SJSA1 (cell line): ENCODE measurements at places on chromosomes 5 and 9. TPM values are rescaled to one million over a fixed set of nuclear protein-coding genes. Genes with fewer than 3 reads are reported as not detected.

DNA sequence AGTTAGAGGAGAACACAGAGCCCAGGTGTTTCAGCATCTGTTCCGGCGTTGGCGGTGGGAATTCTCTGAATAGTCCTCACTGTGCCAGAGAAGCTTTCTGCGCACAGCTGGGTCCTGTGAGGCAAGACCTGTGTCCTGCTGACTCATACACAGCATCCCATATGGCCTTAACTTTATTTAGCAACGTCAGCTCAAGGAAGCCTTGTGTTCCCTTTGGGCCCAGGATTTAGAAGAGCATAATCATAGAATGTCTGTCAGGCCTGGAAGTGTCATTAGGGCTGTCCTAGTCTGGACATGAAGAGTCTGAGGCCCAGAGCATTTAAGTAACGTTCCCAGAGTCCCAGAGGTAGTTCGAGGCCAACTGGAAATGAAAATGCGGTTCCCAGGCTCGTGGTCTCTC, 188.6 kb upstream of the DMRT1 start:
- no peak for DNase-seq
- H3K36me3 ChIP-seq = no peaks in the 10 kb centered on the region
- no peaks in the 10 kb centered on the region for H3K27me3 ChIP-seq
- H3K27ac ChIP-seq = no peak overlapping the region

DNA sequence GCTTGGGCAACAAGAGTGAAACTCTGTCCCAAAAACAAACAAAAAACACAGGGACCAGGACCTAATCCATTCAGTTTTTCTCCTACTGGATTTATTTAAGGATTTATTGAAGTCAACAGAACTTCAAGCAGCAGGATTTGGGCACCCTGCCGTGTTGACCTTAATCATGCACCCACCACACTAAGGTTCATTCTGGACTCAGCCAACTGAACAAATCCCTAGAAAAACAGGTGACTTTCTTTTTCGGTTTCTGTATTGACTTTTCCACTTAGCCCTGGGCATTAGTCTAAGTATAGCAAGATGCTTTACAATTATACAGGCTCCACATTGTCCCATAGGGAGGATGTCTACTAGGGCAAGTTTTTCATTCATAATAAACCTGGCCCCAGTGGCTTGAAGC, 30.0 kb downstream of the ZNF131 start:
- H3K27ac ChIP-seq = no peak overlapping the region
- no peaks in the 10 kb centered on the region for H3K27me3 ChIP-seq
- peaks cover 40% of the 10 kb centered on the region for H3K36me3 ChIP-seq
- no peaks in the 10 kb centered on the region for H3K4me1 ChIP-seq
- H3K4me3 ChIP-seq = no peak overlapping the region
- DNase-seq = no peak

GRCh38 chr5:114174131-114174530, 187.7 kb upstream of the KCNN2 start:
- H3K36me3 ChIP-seq = no peaks in the 10 kb centered on the region
- H3K4me1 ChIP-seq = peaks cover 32% of the 10 kb centered on the region
- H3K27ac ChIP-seq = peak overlapping the region; percentile 83; the same call in 1 of the 2 replicates

GRCh38 chr5:91397791-91398190, 14.7 kb upstream of the ARRDC3 start:
- DNase-seq = no peak
- no peaks in the 10 kb centered on the region for H3K36me3 ChIP-seq
- no peaks in the 10 kb centered on the region for H3K27me3 ChIP-seq
- no peaks in the 10 kb centered on the region for H3K4me1 ChIP-seq
- no peak overlapping the region for H3K4me3 ChIP-seq

GRCh38 chr5:32683125-32683524, 28.0 kb upstream of the NPR3 start:
- H3K27me3 ChIP-seq = no peaks in the 10 kb centered on the region
- no peaks in the 10 kb centered on the region for H3K36me3 ChIP-seq
- no peak overlapping the region for H3K4me3 ChIP-seq
- no peak overlapping the region for H3K27ac ChIP-seq
- DNase-seq = no peak

DNA sequence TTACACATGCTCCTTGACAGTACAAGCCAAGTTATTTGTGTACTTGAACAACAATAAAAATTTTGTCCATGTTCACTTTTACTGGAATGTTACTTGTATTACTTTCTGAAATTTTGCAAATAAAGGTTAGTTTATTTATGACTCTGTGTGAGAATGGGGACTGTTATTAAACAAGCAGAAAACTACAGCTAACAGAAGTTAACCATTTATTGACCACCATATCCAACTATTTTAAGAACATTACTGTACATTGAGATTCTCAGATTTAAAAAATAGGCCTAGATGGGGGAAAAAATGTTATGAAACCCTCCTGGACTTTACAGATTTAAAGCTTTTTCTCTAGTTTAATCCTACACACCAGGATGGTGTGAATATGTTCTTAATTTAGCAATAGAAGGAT, 1.8 kb downstream of the SLC25A51 start:
- H3K27me3 ChIP-seq = no peaks in the 10 kb centered on the region
- peaks cover 6% of the 10 kb centered on the region for H3K36me3 ChIP-seq
- no peak overlapping the region for H3K27ac ChIP-seq
- no peak overlapping the region for H3K4me3 ChIP-seq

GRCh38 chr5:112634796-112635195, 102.9 kb upstream of the APC start:
- DNase-seq = no peak
- no peak overlapping the region for H3K4me3 ChIP-seq
- H3K27ac ChIP-seq = no peak overlapping the region
- no peaks in the 10 kb centered on the region for H3K4me1 ChIP-seq

GRCh38 chr9:6897207-6897822, 139.5 kb downstream of the KDM4C start:
- no peak for DNase-seq
- H3K36me3 ChIP-seq = no peaks in the 10 kb centered on the region
- H3K4me3 ChIP-seq = no peak overlapping the region

GRCh38 chr5:135847976-135848375, 13.5 kb downstream of the SLC25A48 start:
- H3K36me3 ChIP-seq = no peaks in the 10 kb centered on the region
- no peak overlapping the region for H3K4me3 ChIP-seq
- H3K27me3 ChIP-seq = peaks cover 14% of the 10 kb centered on the region
- no peak overlapping the region for H3K27ac ChIP-seq
- DNase-seq = peak; percentile 34

ITK gene
- total RNA-seq = not detected in 2 replicates

MGAT4B gene
- total RNA-seq = 98.2 and 125 TPM in 2 replicates

FAT2 gene
- under 0.01 TPM in 1 of 2 replicates, not detected in the other for total RNA-seq

SPRY4 gene
- 40.5 and 44.5 TPM in 2 replicates for total RNA-seq

SUSD3 gene
- total RNA-seq = not detected in 2 replicates

SLC6A7 gene
- not detected in 2 replicates for total RNA-seq
